ENCODE measurements at places on chromosomes 4 and X. TPM values are rescaled to one million over a fixed set of nuclear protein-coding genes. Genes with fewer than 3 reads are reported as not detected.

The SMAD1 gene
- 44.3 TPM for total RNA-seq

GRCh38 chr4:136699905-136700304 is 832.4 kb downstream of the PCDH18 start:
- DNase-seq: no peak

The SPANXC gene
- total RNA-seq: not detected

DNA sequence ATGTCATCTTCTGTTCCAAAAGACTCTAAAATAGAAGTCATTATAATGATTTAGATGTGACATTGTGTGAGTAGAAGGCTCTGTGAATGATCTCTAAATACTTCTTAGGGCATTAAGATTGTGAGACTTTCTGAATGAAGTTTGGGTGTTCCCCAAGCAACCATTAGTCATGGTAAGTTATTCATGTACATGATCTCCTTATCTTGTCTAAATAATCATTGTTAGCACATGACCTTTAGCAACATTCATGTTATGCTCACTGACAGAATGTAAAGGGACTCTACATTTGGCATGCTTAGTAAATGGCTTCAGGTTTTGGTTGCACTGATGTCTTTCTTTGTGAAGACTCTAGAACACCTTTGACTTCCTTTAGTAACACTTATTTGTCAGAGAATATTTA is 140.8 kb upstream of the AGA start:
- no peak for DNase-seq

The USP17L24 gene
- not detected for total RNA-seq

GRCh38 chr4:8516996-8517550 is 63.1 kb upstream of the GPR78 start:
- DNase-seq: no peak

GRCh38 chr4:65071564-65071963 is 598.7 kb downstream of the EPHA5 start:
- no peak for DNase-seq

The BEX4 gene
- 64.0 TPM for total RNA-seq

The KCNIP4 gene
- total RNA-seq: not detected

GRCh38 chr4:5165420-5166369 is 114.4 kb downstream of the STK32B start:
- DNase-seq: peak; percentile 65

DNA sequence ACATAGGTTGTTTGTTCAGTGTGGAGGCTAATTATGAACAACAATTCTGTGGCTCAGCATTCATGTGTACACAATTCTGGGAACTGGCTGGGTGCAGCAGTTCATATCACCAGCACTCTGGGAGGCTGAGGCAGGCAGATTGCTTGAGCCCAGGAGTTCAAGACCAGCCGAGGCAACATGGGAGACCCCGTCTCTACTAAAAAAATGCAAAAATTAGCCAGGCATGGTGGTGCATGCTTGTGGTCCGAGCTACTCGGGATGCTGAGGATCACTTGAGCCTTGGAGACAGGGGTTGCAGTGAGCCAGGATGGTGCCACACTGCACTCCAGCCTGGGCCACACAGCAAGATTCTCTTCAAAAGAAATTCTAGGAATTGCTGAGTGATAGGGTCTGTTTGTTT is 4.5 kb upstream of the PPP2R2C start:
- no peak for DNase-seq

GRCh38 chrX:74280759-74281158 is 23.2 kb upstream of the ZCCHC13 start:
- DNase-seq: no peak

GRCh38 chr4:89142691-89143669 is 31.6 kb downstream of the TIGD2 start:
- DNase-seq: no peak

The TLR10 gene
- not detected for total RNA-seq

The PF4V1 gene
- total RNA-seq: not detected

DNA sequence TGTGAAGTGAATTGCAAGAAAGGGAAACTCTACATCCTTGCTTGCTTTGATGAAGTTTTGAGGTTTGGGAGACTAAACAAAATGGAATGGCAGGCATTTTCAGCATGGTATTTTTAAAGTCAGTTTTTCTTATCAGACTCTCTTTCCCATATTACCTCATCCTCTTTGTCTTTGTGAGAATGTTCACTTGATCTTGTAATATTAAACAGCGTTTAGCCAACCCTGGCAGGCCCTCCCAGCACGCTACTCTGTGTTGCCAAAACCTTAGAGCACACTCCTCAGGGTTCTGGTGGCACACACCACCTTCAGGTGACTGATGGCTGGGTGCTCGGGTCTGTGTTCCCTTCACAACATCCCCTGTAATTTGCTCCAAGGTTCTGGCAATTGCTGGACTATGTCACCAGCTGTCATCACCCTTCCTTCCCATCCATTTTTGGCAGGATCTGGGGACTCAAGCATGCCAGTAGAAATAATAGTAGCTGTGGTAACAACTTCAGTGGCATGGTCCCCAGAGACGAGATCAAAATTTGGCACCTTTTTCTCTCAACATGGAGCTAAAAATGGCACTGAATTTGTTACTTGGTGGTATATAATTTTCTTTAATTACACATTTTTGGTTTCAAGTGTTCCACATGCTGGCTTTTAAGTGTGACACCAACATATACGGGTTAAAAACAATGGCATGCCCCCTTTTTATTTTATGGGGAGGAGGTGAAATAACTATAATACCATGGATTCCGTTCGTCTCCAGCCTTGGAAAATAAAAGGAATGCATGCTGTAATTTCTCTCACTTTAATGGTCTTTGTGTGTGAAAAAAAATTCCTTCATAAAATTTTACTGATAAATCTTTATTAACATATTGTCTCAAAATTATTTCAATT is 273.1 kb downstream of the DCTD start:
- DNase-seq: no peak

The GAGE2A gene
- not detected for total RNA-seq

The CT47B1 gene
- total RNA-seq: not detected

The NXF2 gene
- 0.22 TPM for total RNA-seq

GRCh38 chrX:103800318-103800717 is 23.7 kb downstream of the PLP1 start:
- DNase-seq: no peak

The GAGE13 gene
- total RNA-seq: not detected

DNA sequence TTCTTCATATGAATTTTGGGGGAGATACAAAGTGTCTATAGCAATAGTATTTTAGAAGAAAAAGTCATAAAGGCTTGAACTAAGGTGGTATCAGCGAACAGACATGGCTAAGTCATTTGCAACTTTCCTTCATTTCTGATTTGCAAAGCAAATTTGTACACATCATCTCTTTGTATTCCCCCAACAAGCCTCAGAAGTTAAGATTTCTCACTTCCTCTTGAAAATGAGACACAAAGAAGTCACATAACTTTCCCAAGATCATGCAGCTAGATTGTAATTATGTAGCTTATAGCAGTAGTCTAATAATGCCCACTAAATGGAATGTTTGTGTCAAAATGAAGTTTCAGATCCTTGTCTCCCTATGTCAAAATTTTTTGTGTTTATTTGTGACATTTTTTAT is 709.8 kb upstream of the HS3ST1 start:
- no peak for DNase-seq

DNA sequence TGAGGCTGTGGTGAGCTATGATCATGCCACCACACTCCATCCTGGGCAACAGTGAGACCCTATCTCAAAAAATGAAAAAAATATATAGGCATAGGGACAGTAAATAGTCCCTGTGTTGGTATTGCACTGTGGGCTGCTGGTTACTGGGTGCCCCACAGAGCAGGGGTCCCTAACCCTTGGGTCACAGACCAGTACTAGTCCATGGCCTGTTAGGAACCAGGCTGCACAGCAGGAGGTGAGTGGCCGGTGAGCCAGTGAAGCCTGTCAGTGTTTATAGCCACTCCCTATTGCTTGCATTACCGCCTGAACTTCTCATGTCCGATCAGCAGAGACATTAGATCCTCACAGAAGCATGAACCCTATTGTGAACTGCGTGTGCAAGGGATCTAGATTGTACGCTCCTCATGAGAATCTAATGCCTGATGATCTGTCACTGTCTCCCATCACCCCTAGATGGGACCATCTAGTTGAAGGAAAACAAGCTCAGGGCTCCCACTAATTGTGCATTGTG is 106.5 kb downstream of the TNIP2 start:
- DNase-seq: no peak

DNA sequence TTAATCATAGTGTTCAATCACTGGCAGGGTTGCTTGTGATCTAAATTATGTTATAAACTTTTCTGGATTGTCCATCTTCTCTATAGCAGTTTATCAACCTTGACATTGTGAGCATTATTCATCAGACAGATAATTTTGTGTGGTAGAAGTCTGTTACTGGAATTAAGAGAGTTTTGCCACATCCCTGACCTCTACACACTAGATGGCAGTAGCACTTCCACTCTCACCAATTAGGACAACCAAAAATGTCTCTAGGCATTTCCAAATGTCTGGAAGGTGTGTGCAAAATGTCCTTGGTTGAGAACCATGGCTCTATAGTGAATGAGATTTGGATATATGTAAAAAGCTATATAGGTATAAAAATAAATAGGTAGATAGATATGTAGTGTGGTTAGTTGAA is 324.1 kb upstream of the FAM47C start:
- peak; percentile 1 for DNase-seq

The FAT4 gene
- total RNA-seq: 7.4 TPM

DNA sequence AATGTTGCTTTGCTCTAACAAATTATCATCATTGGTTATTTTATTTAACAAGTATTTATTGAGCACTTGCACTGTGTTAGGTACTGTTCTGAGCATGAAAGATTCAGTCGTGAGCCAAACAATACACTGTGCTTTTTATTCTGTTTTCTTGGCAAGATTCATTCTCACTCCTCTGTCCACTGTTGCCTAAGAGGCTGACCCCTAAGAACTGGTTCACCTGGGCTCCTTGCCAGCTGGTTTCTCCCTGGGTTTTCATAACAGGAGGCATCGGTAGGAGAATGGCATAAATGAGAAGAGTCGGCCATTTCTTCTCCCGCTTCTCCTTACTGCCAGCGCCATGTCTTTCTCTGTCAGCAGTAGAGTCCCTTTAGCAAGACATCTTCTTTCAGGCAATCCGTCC is 243.7 kb upstream of the DIAPH2 start:
- DNase-seq: no peak

DNA sequence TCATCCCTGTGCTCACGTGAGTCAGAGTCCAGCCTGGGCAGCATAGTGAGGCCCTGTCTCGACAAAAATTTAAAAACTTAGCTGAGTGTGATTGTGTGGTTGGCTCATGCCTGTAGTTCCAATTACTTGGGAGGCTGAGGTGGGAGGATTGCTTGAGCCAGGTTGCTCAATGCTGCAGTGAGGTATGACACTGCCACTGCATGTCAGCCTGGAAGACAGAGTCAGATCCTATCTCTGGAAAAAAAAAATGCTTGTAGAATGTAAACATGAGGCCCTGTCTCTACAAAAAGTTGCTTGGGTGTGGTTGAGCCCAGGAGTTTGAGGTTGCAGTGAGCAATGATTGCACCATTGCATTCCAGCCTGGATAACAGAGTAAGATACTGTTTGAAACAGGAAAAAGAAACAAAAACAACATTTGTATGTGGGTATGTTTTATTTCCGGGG is 11.3 kb upstream of the YTHDC1 start:
- DNase-seq: no peak

GRCh38 chr4:152211936-152212653 is 323.8 kb downstream of the FBXW7 start:
- DNase-seq: no peak
